Amygdala (tissue), 56 donors: ENCODE measurements at places on chromosomes 11 and 22.
A peak's percentile ranks its signal among the peaks of the same experiment; 100 is the strongest.

GRCh38 chr11:119195680-119196079 lies 10.4 kb downstream of the NHERF4 start:
- no peak for DNase-seq

GRCh38 chr11:105644839-105645573 lies 35.1 kb downstream of the GRIA4 start:
- DNase-seq, result no peak

GRCh38 chr11:2849994-2850770 lies 35.4 kb downstream of the CDKN1C start:
- no peak for DNase-seq

- no peak for DNase-seq
Observed at GRCh38 chr11:6371825-6372224, 18.4 kb upstream of the SMPD1 start.

DNA sequence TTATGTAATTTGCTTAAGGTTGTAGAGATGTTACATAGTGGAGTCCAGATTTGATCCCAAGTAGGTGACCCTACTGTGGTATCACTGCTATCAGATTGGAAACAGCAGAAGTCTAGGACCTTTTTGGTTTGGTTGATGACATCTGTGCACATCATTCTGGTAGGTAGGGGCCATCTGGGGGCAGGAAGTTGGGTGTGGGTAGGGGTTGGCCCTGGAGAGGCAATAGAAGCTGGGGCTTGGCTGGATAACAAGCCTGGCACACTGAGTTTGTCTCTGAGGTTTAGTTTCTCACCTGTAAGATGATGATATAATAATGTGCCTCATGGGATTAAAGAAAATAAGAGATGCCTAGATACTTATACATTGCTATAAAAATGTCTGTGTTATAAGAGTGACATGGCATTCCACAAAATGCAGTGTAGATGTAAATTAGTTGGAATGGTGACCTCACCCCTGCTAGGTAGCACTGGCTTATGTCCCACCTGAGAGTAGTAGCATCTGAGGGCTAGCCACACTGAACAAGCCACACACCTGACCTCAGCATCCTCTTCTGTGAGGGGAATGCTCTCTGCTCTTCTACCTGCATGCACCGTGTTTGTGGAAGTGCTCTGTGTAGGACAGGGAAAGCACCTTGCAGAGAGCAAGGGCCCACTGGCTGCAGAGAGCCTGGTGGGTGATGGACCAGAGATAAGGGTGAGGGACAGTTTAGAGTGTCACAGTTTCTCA lies 36.9 kb downstream of the PTPRJ start:
- DNase-seq, result no peak

DNA sequence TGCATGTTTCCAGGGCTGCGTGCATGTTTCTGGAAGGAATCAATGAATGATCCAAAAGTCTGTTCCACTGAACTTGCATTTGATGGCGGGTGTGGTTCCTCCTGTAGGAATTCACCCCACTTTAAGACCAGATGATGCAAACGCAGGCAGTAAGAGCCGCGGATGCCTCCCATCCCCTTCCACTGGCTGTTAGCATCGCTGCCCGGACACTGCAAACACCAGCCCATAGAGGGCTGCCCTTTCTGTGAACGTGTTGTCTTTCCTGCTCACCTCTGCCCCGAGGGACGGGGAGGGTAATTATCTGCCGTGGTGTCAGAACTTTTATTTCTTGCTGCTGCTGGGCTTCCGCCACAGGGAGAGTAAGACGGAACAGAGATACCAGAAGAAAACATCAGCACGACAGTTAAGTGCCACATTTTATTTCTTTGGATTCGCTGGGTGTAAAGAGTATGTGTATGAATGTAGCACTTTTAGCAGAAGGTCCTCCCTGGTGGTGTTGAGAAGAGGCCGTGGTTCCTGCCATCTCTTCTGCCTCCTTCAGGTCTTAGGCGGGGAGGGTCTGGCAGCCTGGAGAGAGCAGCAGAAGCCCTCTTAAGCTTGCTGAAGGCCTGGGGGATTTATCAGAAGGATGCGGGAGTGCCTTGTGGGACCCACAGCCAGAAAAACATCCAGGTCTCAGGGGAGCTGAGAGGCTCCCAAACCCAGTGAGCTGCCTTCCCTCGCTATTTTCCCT lies 53.2 kb upstream of the NECTIN1 start:
- DNase-seq, result no peak

GRCh38 chr22:24521791-24522245 lies 26.7 kb downstream of the UPB1 start:
- DNase-seq, result no peak

DNA sequence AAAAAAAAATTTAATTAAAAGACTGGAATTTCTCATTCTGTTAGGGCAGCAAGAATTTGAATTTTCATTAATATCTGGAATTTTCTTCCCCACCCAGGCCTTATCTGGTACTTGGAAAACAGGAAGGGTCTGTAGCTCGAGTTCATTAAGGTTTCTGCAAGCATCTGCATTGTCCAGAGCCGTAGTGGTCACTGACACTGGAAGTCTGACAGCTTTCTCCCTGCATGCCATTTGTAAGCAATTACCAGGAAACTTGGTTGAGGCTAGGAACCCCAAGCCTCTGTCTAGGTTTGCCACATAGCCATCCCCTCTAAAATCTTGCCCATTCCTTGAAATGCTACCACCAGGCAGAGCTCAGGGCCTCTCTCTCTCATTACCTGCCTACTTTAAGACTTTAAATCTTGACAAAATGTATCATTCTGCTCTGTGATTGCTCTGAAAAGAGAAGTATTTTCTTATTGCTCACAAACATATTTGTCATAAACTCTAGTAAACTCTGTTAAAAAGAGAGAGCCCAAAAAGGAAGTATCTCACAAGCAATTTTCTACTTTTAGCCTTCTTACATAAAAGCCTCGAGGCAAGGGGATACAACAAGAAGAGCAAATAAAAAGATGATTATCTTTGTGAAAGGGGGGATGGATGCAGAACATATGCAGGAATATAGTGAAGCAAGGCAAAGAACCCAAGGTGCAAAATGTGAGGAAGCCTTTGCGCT lies 5.5 kb upstream of the PGM2L1 start:
- no peak for DNase-seq

- no peak for DNase-seq
Observed at GRCh38 chr11:26335903-26336302, 4.0 kb downstream of the ANO3 start.

- DNase-seq, result no peak
Observed at GRCh38 chr11:93196816-93197379, 893 bp downstream of the SLC36A4 start.

GRCh38 chr11:46336563-46337180 lies 10.6 kb upstream of the DGKZ start:
- DNase-seq, result no peak

DNA sequence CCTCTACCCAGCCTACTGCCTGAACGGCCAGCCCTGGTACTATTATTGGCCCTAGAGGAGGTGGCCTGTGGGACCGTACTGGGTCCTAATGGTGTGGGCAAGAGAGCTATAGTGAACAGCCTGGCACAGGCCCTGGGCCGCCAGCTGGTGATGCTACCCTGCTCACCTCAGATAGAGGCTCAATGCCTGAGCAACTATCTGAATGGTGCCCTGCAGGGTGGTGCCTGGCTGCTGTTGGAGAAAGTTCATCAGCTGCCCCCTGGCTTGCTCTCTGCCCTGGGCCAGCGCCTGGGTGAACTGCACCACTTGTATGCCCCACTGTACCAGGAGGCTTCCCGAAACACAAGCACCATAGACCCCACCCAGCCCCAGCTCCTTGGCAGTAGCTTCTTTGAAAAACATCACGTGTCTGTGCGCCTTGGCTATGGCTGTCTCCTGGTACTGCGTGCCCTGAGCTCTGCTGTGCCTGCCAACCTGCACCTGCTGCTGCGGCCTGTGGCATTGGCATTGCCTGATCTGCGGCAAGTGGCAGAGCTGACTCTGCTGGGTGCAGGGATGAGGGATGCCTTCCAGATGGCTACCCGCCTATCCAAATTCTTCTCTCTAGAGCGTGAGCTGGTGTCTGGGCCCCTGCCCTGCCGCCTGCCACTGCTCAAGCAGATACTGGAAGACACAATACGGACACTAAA lies 49.0 kb downstream of the DNHD1 start:
- no peak for DNase-seq

DNA sequence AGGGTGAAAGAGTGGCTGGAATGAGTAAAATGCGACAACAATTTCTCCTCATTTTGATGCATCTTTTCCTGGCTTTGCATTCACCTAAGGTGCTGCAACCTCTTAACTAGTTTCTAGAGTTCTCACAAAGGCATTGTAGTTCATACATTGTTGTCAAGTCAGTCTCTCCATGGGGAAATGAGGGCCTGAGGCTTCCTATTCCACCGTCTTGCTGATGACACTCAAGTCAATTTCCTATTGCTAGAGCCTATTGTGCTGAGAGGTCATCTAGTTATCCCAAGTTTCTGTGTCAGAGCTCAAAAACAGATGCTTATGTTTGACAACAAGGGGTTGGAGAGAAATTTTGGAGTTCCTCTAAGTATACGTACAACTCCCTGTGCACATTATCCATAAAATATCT lies 11.6 kb upstream of the MS4A6A start:
- DNase-seq, result no peak

GRCh38 chr11:62865635-62866034 lies 15.1 kb upstream of the SLC3A2 start:
- DNase-seq, result no peak

GRCh38 chr11:73997120-73997770 lies 11.6 kb downstream of the UCP3 start:
- no peak for DNase-seq

DNA sequence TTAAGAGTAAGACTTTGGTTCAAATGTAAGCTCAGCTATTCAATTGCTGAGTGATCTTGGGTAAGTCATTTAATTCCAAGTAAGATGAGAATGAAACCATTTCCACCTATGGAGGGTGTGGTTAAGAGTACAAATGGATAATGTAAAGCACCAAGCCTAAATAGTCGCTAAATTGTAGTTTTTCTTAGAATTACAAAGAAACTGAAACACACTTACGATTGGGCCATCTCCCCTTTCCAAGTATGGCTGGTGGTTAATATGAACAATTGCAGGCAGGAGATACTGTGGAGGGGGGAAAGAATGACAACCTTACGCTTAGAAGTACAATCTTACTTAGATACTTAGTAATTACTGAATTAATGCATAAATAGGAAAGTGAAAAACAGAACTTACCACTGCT lies 8.2 kb downstream of the DDX17 start:
- DNase-seq, result no peak

DNA sequence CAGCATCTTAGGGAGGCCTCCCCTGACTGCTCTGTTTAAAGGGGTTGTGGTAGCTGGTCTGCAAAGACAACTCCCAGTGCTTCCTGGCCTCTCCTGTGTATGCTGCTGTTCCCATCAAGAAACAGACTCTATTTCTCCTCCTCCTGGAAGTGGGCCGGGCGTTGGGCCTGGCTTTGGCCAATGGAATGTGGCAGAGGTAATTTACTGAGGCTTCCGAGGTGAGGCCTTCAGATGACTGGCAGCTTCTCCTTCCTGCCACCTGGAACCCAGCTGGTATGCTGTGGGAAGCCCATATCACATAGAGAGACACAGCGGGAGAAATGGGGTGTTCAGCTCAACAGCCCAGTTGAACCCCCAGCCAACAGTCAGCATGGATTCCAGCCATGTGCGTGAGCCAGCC lies 25.1 kb upstream of the EIF3D start:
- DNase-seq, result no peak

- DNase-seq, result no peak
Observed at GRCh38 chr11:102062106-102062505, 14.9 kb downstream of the CFAP300 start.

GRCh38 chr11:27701355-27702105 lies 1.3 kb upstream of the BDNF start:
- no peak for DNase-seq

DNA sequence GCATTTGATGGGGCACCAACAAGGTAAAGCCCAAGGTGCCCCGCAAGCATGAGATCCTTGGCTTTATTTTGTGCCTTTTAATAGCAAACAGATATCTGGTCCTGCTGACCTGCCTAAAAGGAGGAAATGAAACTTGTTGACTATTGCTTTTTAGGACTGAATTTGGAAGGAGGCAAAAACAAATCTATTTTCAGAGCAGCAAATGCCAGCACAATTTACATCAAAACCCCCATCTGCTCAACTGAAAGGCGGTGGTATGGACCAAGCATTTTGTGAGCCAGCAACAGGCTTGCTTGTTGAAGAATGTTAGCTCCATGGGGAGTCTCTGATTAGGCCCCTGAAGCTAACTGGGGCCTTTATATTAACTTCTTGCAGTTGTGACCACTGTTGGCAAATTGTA lies 192.6 kb upstream of the E2F8 start:
- DNase-seq, result no peak

- no peak for DNase-seq
Observed at GRCh38 chr11:122625976-122626665, 29.4 kb upstream of the UBASH3B start.

DNA sequence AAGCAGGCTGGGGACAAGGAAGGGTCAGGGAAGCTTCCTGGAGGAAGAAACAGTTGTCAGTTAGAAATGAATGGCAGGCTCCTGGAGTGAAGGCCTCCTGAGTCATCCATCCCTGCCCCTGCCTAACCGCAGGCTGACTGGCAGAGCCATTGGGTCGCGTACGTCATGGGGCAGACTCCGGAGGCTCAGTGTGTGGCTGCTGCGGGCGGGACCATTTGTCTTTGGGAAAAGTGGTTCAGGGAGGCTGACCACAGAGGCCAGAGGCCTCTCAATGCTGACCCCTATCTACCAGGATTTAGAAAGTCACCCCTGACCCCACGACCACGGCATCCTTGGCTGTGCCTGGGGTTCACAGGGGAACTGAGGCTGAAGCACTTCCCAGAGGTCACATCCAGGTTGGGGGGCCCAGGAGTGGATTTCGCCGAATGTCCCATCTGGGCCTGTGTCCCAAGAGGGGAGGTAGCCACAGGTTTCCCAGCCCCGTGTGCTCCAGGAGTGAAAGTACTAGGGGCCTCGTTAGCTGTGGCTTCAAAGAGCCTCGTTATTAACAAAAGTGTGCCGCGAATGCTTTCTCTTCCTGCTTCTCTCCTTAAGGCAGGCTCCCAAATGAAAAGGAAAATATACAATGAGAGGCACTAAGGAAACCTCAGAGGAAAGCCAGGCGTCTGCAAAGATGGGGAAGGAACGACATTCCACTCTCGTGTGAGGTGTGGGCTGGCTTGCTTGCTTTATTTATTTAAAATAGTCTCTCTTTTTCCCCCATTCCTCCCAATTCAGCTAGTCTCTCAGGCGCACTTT lies 58.9 kb downstream of the FLRT1 start:
- DNase-seq, result peak; percentile 47

GRCh38 chr11:130124096-130124495 lies 35.5 kb upstream of the ST14 start:
- DNase-seq, result no peak

- DNase-seq, result no peak
Observed at GRCh38 chr11:121338536-121338935, 46.0 kb downstream of the SC5D start.

GRCh38 chr22:32776802-32777201 lies 24.7 kb upstream of the TIMP3 start:
- DNase-seq, result no peak

DNA sequence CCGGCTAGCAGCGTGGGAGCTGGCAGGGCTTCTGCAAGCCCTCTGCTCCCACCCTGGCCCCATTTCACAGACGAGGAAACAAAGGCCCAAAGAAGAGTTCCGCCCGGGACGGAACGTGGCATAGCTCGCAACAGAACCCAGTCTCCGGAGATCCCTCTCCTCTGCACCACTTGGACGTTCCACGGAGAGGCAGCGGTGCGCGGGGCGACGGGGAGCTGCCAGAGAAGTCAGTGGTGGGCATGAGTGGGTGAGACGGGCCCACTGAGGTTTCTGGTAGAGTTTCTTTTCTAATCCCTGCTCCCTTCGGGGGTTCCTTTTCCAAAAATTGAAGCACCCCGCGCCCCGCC lies 554 bp upstream of the NECTIN1 start:
- no peak for DNase-seq

GRCh38 chr11:120255519-120255866 lies 15.6 kb downstream of the POU2F3 start:
- DNase-seq, result no peak
